ENCODE measurements at places on chromosomes 5 and 9.

- DNase-seq = no peak
These were observed 76.9 kb downstream of the RGS3 start for GRCh38 chr9:113540466-113540865.

- DNase-seq = no peak
These were observed 70.9 kb downstream of the PKD2L2 start for GRCh38 chr5:137960141-137960540.

DNA sequence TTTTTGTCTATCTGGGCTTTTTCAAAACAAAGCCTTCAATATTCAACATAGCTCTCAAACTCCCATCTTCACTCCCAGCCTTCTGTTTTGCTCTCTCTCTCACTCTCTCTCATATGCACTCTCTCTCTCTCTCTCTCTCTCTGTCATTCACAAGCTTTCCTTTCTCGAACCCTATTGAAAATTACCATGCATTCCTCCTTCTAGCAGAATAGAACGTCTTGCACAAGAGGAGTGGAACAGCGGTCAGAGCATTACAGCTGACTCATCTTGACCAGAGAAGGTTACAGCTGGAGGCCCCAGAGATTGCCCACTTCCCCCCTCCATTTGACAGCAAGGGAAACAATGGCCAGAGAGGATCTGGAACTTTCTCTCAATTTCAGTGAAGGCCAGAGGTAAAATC is 51.0 kb upstream of the LIFR start:
- DNase-seq = no peak

DNA sequence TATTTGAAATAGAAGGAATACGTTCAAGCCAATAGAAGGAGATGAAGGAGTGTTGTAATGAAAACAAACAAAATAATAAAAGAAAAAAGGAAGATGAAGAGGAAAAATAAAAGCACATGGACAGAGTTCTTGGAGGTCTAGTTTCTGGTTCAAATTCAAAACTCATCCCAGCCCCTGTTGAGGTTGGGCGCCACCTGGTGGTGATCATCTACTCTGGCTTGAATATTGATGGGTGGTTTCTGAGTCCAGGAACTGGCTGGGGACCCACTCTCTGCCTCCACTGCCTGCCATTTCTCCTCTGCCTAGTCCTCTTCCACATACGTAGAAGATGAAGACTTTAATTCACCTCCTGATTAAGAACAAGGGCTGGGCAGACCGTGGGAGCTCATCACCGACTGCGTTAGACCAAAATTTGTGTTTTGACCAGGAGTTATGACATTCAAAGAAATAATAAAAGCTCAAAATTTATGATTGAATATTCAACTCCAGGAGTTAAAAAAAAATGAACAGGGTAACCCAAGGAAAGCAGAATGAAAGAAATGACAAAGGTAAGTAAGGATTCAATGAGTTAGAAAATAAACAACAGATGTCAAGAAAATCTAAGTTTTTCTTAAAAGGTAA is 99.0 kb upstream of the SLC1A3 start:
- peak; percentile 78 for DNase-seq
